ENCODE measurements at places on chromosomes 13 and 19.

DNA sequence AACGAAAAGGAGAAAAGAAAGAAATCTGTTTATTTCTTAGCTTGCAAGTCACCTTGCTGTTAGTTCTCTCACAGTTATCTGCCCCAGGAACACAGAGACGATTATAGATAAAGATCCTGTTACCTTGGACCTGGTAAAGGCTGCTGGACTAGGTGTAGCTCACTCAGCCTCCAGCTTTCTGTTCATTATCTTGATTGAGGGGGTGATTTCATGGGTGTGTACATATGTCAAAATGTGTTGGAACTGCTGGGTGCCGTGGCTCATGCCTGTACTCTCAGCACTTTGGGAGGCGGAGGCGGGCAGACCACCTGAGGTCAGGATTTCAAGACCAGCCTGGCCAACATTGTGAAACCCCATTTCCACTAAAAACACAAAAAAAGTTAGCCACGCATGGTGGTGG, 27.9 kb downstream of the CERS4 start:
- no peak for DNase-seq

DNA sequence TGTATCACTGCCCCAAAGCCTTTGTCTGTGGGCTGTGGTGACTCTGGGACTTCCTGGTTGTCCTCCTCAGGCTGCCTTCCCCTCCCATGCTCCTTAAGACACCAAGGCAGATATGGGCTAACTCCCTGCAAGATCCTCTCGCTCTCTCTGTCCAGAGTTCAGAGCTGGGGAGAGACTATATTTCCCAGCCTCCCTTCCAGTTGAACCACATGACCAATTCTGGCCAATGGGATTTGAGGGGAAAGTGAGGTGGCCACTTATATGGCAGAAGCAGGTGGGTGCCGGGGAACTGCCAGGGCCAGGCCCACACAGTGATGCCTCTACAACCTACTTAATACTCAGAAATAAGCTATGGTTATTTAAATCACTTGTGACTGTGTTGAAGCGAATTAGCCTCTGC, 16.2 kb upstream of the ANGPTL8 start:
- no peak for DNase-seq

- DNase-seq, result no peak
These were observed 8.4 kb downstream of the CLASRP start for GRCh38 chr19:45047188-45047797.

DNA sequence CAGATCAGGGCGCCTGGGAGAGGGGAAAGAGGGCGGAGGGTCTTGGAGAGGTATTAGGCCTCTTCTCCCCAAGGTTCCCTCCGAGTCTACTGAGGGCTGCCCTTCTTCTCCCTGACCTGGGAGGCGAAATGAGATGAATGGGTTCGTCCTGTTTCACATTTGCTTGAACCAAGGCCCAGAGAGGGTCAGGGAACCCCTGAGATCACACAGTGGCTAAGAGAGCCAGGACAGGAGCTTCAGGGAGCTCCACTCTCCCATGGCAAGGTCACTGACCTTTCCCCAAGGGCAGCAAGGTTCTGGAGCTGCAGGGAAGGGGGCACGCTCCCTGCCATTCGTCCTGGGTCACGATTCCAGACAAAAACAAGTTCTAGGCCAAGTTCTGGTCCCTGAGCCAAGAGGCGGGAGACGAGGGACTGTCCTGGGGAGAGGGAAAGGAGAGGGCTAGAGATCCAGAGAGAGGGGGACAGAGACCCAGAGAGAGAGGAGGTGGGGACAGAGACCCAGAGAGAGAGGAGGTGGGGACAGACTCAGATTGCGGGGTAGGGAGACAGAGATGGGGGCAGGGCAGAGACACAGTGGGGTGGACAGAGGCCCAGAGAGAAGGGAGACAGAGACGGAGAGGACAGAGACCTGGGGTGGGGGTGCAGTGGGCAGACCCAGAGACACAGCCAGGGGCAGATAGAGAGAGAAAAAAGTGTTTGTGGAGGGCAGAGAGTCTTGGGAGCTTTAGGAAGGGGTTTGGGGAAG, 541 bp downstream of the ASPDH start:
- DNase-seq, result no peak

- no peak for DNase-seq
These were observed 2545.3 kb downstream of the PCDH9 start for GRCh38 chr13:64684685-64685431.

- DNase-seq, result no peak
These were observed 34.0 kb downstream of the LRCH1 start for GRCh38 chr13:46586751-46587514.

- DNase-seq, result no peak
These were observed 56.7 kb upstream of the UQCRFS1 start for GRCh38 chr19:29269641-29270040.

GRCh38 chr13:46526740-46527139, 26.2 kb upstream of the LRCH1 start:
- no peak for DNase-seq

GRCh38 chr13:33956346-33956745, 138.4 kb downstream of the RFC3 start:
- no peak for DNase-seq

DNA sequence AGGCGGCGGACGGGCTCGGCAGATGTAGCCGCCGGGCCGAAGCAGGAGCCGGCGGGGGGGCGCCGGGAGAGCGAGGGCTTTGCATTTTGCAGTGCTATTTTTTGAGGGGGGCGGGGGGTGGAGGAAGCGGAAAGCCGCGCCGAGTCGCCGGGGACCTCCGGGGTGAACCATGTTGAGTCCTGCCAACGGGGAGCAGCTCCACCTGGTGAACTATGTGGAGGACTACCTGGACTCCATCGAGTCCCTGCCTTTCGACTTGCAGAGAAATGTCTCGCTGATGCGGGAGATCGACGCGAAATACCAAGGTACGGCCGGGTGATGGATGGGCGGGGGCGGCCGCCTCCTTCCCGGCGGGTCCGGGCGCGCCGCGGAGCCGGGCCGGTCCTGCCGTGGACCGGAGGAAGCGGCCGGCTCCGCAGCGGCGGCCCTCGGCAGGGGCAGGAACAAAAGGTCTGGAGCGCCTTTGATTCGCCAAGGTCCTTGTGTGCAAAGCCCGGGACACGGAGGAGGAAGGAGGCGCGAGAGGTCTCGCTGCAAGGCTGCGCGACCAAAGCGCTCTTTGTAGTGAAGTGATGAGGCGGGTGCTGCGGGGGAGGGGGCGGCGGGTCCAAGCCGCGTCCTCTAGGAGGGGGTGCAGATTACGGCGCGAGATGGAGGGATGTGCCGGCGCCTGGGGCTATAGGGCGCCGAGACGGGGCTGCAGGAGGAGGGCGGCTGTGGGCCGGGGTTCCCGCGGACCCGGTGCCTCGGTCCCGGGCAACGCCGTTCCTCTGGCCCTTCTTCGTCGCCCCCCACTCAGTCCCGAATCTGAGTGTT, 689 bp downstream of the ING1 start:
- DNase-seq, result no peak

GRCh38 chr13:36192166-36192565, 22.2 kb downstream of the SOHLH2 start:
- no peak for DNase-seq

GRCh38 chr13:50809133-50810090, 34.1 kb downstream of the DLEU7 start:
- no peak for DNase-seq

DNA sequence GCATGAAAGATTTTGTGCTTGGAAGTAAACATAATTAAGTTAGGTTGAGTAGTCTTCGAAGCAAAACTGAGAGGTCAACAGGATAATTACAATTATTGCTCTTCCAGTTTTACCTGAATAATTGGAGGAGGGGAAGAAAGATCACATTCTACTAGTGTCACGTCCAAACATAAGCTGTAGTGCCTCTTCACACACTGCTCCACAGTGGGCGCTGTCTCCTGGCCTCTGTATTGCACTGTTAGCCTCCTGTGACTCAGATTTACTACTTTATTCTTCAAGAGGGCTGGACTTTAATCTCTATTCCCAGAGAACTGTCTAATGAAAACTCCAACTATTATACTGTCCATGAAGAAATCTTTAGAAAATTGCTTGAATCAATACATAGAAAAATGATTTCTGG, 62.9 kb downstream of the TRPC4 start:
- DNase-seq, result no peak

DNA sequence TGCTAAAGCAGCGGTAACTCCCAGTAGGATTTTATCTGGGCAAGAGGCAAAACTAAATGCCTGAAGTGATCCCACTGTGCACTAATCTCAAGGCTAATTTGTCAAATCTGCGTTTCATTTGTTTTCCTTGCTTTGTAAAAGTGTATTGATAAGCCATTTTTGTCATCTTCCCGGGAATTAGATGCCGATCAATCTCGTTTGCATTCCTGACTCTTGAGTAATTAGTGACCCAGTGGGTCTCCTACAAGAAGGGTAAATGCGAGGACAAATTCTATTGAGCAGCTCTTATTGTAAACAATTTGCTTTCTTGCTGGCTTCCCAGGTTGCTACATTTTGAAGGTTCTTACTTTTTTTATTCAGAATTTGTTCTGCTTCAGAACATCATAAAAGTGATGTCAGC, 129.7 kb downstream of the EFNB2 start:
- no peak for DNase-seq

DNA sequence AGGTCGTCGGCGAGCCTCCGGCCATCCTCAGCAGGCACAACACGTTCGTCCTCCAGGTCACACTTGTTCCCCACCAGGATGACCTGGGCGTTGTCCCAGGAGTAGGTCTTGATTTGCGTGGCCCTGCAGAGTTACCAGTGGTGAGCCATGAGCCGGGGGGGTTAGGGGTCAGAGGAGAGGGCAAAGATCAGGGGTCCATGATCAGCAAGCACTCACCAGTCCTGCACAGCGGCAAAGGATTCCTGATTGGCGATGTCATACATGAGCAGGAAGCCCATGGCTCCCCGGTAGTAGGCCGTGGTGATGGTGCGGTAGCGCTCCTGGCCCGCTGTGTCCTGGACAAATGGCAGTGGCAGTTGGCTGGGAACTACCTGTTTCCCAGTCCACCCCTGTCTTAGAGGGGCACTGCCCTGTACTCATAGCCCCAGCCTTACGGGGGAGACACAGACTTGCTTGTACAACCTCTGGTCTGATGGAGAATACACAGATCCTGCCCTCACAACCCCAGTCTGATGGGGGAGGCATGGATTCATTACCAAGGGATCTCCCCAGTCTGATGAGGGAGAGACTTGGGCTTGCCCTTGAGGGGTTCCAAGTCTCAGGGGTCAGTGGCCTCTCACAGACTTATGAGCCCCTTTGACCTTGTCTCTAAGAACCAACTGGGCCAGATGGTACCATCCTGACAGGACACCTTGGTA, 3.9 kb downstream of the RAB3D start:
- DNase-seq, result no peak

GRCh38 chr13:39036212-39036611, 1.7 kb downstream of the PROSER1 start:
- no peak for DNase-seq

DNA sequence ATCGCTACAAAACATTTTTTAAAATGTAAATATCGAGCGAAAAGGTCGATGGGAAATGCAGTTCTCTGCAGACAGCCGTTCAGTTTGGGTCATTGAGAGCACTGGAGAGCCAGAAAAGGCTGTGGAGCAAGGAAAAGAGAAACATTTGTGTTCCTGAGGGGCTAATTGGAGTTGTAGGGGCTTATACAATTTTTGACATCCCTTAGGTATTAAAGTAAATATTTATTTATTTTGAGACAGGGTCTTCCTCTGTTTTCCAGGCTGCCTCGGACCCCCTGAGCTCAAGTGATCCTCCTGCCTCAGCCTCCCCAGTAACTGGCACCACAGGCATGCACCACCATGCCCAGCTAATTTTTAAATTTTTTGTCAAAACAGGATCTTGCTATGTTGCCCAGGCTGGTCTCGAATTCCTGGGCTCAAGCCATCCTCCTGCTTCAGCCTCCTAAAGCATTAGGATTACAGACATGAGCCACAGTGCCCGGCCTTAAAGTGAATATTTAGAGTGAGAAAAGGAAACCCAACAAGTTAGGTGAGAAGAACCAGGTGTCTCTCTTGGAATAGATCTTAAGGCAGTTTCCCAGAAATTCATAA, 825 bp upstream of the YIF1B start:
- DNase-seq, result no peak

- no peak for DNase-seq
These were observed 9.6 kb downstream of the KHSRP start for GRCh38 chr19:6414793-6415590.

DNA sequence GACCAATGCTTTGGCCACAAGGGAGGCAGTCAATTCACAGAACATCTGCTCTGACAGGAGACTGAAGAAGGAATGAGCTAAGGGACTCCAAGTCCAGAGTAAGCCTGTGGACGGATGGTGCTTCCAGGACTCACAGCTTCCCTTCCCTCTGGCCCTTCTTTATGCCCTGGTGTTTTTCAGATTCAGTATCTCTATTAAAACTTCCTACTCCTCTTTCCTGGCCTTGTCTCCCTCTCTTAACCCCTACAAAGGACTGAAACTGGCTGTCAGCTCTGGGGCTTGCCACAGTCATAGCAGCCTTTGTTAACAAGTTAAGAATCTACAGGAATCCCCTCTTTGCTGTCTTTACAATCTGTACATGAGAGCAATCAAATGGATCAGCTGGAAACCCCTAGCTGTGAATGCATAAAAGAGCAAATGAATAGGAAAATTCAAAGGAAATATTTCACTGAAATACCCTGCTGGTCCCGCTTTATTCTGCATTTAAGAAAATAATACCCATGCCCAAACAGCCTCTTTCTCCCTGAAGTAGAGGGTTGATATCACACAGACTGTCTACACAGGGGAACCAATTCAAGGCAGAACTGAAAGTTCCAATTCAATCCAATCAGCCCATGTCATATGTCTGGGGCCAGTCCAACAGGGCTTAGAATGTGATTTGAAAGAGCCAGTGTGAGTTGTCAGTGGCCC, 192.3 kb downstream of the MZT1 start:
- no peak for DNase-seq

DNA sequence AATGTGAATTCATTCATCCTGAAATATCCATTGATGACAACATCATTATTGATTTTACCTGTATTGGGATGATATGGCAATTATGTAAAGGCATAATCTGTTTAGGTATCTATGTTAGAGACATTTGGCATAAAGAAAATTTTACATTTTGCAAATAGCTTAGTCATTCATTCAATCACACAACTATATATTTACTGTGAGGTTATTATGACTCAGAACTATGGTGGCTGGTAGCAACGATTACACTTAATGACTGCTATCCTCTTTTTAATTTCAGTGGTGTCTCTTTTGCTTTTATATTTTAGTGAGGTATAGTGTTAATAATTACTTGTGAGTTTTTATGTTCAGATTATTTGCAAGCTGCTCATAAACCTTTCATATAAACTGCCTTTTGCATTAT, 955.9 kb downstream of the SLITRK6 start:
- DNase-seq, result no peak

DNA sequence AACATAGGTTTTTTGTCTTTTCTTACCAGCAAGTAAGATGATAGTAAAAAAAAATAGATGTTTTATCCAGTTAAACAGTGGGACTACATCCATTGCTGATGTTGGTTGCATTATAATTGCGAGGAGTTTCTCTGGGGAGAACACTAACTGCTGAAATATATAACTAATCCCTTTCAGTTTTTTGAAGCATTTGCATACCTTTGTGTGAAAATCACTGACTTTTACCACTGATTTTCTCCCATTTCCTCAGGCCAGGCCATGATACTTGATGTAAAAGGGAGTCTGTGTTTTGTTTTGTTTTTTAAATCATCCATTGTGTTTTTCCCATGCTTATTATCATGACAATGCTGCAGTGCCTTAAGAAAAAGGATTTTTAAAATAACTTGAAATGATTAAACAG, 699.5 kb downstream of the PCDH9 start:
- DNase-seq, result no peak
